ENCODE measurements at places on chromosomes 2 and 18.
A peak's percentile ranks its signal among the peaks of the same experiment; 100 is the strongest.

DNA sequence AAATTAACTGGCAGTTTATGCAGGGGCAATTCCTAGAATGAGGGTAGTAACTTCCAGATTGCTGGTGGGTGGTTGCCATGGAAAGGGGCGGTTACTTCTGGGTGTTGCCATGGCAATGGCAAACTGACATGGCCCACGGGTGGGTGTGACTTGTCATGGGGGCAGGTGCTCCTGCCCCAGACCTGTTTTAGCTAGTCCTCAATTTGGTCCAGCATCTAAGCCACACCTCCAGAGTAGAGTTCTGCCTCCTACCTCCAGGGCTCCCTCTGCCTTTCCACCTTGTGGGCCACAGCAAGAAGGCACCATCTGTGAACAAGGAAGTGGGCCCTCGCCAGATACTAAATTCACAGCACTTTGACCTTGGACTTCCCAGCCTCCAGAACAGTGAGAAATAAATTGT, 148.7 kb downstream of the TFCP2L1 start:
- H3K4me1 ChIP-seq, result no peaks in the 10 kb centered on the region
- no peak overlapping the region for H3K4me3 ChIP-seq
- no peaks in the 10 kb centered on the region for H3K36me3 ChIP-seq
- H3K27me3 ChIP-seq, result peaks cover 2% of the 10 kb centered on the region

DNA sequence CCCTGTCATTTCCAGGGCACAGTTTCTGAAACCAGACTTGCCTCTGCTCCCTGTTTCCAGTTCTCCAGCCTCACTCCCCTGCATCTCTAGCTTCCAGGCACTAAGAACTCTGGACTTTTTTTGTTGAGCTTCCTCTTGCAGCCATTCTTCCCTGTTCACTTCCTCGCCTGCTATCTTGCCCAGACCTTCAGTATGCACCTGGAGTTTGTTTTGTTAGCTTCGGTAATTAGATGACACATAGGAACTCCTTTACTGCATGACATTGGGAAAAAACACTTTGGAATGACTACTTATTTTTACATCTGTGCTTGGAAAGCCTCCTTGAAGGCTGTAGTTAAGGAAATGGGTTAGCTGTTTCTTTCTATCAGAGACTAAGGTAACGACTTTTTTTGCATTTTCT, 35.2 kb downstream of the OTOF start:
- H3K36me3 ChIP-seq, result no peaks in the 10 kb centered on the region
- no peak for DNase-seq
- H3K4me1 ChIP-seq, result no peaks in the 10 kb centered on the region
- no peak overlapping the region for H3K4me3 ChIP-seq
- peaks cover 5% of the 10 kb centered on the region for H3K27me3 ChIP-seq

- no peaks in the 10 kb centered on the region for H3K27me3 ChIP-seq
- H3K4me3 ChIP-seq, result no peak overlapping the region
- no peak for DNase-seq
- no peaks in the 10 kb centered on the region for H3K4me1 ChIP-seq
- no peaks in the 10 kb centered on the region for H3K36me3 ChIP-seq
These were observed 214.7 kb downstream of the KCNH7 start for GRCh38 chr2:162623888-162624287.

DNA sequence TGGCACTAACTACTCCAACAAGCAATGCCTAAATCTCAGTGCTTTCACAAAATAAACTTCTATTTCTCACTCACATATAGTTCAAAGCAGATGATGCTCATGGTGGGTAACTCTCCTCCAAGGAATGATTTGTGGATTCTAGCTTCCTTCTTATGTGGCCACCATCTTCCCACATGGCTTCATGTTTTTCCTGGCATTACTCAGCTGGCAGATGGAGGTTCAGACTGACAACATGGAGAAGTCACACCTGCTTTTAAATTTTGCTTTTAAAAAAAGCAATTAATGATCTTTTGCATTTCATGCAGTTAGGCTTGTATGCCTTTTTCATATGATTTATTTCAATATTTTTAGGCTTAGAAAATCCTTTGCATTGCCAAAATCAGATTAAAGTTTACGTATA, 6.3 kb upstream of the GKN2 start:
- no peak overlapping the region for H3K4me3 ChIP-seq
- no peak overlapping the region for H3K27ac ChIP-seq
- no peaks in the 10 kb centered on the region for H3K36me3 ChIP-seq
- no peak for DNase-seq

DNA sequence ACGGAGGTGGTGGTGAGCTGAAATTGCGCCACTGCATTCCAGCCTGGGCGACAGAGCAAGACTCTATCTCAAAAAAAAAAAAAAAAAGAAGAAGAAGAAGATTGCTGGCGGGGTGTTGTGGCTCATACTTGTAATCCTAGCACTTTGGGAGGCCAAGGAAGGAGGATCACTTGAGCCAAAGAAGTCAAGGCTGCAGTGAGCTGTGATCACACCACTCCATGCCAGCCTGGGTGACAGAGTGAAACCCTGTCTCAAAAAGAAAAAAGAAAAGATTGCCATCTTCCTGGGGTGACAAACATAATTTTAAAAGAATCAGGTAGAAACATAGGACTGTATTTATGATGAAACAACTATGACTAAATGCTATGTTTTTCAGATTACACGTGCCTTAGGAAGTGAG, 55.1 kb upstream of the EML4 start:
- no peak overlapping the region for H3K4me3 ChIP-seq
- no peaks in the 10 kb centered on the region for H3K27me3 ChIP-seq
- H3K27ac ChIP-seq, result peak overlapping the region; percentile 3
- no peaks in the 10 kb centered on the region for H3K36me3 ChIP-seq
- no peak for DNase-seq
